ENCODE measurements at places on chromosomes 5 and 9. TPM values are rescaled to one million over a fixed set of nuclear protein-coding genes. Genes with fewer than 3 reads are reported as not detected.

UIMC1 gene
- 25.0 TPM for polyA plus RNA-seq

HMCN2 gene
- polyA plus RNA-seq: not detected

GRCh38 chr5:72183101-72183520 is 75.8 kb downstream of the MAP1B start:
- no peak for DNase-seq

- DNase-seq: no peak
These were observed 52.9 kb upstream of the TRIO start for GRCh38 chr5:14090290-14090689.
